Neuronal stem cell (in vitro differentiated cells): ENCODE measurements at places on chromosomes 6 and 20.

- no peak for DNase-seq
These were observed 189.1 kb upstream of the EYS start for GRCh38 chr6:65896140-65896539.

- no peak for DNase-seq
These were observed 22.9 kb downstream of the HTR1B start for GRCh38 chr6:77440206-77440976.

DNA sequence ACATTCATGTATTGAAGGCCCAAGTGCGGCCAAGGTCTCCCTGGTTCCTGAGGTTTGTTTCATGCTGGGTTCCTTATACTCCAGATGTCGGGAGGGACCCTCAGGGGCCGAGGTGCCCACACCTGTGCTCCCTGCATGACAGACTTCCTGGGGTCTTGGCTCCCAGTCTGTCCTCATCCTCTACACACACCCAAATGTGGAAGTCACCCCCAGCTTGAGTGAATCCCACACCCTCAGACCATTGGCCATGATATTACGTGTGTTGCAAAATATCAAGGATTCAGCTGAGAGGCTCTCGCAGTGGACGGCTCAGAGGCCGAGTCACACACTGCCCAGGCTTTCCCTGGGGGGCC lies 82.2 kb upstream of the DUSP22 start:
- no peak for DNase-seq

DNA sequence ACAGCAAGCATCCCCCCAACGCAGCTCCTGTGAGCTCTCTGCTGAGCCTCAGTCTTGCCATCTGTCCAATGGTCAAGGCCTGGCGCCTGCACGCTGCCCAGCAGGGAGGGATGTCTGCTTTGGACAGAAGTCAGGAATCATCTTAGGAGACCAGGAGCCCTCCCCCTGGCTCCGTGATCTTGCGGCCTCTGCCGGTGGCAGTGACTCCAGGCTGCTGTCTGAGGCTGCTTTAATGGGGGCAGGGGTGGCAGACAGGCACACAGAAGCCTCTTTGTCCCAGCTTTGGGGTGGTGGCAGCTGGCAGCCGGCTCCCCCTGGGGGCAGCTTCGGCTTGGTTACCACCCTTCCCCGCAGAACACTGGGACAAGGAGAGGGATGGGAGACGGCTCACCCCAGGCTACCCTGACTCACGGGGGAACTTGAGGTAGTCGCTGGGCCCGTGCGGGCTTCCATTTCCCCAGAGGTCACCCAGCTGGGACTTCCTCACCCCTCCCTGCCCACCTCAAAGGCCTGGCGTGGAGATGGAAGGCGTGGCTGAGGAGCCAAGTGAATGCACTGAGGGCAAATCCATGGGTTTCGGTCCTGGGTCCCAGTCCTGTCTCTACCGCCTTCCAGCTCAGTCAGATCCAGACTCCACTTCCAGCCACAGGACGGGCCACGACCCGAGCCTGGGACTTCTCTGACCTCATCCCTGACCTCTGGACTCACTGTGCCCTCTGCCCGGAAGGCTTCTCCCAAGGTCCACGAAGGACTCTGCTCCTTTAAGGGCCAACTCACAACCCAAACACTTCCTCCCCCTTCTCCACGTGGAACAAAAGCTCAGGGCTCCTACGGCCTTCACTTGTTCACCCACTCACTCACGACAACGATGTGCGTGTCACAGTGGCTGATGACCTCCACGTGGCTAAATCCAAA lies 14.8 kb downstream of the PEDS1 start:
- DNase-seq, result no peak

GRCh38 chr20:328027-328974 lies 2.9 kb downstream of the SOX12 start:
- no peak for DNase-seq

DNA sequence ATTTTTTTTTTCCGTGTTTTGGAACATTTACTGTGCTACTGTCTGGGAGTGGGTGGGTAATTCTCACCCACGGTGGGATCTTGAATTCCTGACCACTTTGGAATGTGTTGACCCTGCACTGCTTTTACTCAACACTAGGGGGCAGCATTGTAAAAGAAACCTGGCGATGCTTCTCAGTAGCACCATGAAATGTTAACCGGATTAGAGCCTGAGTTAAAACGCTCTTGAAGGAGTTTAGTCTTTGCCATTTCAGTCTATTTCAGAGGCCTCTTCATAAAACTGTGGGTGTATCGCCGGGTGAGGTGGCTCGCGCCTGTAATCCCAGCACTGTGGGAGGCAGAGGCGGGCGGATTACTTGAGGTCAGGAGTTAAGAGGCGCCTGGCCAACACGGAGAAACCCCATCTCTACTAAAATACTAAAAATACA lies 114.4 kb upstream of the PRND start:
- peak; percentile 74 for DNase-seq

GRCh38 chr6:153442096-153442495 lies 311.0 kb upstream of the RGS17 start:
- DNase-seq, result no peak

- DNase-seq, result no peak
These were observed 13.5 kb upstream of the CNR1 start for GRCh38 chr6:88179692-88180091.

- no peak for DNase-seq
These were observed 298.1 kb upstream of the TCF21 start for GRCh38 chr6:133590814-133591213.

DNA sequence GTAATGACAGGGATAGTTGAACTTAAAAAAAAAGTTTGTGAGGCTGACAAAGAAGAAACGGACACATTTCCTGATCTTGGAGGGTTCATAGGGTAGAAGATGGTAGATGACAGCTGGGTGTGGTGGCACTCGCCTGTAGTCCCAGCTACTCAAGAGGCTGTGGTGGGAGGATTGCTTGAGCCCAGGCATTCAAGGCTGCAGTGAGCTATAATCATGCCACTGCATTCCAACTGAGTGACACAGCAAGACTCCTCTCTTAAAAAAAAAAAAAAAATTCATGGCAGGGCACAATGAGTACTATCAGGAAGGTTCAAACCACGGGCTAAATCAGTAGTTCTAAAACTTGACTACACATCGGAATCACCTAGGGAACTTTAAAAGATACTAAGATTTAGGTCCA lies 2.0 kb upstream of the MICA start:
- DNase-seq, result no peak

- DNase-seq, result peak; percentile 21
These were observed 42.4 kb upstream of the PLCB1 start for GRCh38 chr20:8089668-8090067.

DNA sequence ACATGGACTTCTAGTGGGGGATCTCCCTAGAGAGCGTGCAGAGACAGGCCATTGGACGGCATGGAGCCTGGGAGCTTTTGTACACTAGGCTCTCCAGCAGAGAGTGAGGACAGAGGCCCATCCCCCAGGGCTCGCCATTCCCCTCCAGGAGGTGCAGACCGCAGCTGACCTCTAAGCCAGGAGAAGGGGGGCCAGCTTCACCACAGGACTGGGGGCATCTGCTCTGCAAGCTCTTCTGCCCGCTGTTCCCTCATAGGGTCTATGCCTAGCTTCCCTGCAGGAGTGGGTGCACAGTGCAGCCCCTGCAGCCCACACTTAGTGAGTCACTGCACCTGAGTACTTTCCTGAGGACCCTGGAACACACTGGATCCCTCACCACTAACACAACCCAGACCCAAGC lies 94.4 kb downstream of the FHL5 start:
- DNase-seq, result no peak

DNA sequence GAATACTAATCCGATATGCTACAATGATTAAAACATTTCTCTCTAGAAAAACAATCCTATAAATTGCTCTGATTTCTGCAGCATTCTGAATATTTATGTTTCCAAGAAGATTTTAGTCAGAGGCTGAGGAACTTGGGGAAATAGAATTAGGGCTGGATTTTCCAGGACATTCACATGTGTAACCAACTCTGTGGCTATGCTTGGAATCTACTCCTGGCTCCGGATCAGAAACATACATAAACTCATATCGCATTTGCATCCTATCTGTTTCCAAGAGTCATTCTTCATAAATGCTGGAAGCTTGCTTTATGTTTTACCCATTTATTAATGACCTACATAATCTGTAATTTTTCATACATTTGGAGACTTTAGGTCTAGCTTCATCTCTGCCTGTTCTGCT lies 459.9 kb upstream of the MARCKS start:
- no peak for DNase-seq

GRCh38 chr6:28747083-28747630 lies 176.6 kb downstream of the TRIM27 start:
- DNase-seq, result no peak

DNA sequence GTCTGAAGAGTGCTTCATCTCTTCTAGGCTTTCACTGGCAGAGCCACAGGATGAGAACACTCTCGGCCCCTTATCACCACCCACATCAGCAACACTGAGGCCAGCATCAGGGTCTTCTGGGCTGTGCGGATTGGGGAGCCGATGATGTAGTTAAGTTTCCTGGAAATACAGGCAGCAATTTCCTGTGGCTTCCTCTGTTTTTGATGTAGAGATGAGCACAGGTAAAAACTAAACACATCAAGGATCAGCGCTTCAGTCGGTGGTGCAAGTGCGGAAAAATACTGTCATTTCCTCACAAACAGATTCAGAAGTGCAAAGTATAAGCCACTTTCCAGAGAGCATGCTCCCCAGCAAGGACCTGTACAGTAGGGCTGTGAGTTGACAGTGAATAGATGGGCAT lies 62.6 kb downstream of the BACH2 start:
- DNase-seq, result no peak

DNA sequence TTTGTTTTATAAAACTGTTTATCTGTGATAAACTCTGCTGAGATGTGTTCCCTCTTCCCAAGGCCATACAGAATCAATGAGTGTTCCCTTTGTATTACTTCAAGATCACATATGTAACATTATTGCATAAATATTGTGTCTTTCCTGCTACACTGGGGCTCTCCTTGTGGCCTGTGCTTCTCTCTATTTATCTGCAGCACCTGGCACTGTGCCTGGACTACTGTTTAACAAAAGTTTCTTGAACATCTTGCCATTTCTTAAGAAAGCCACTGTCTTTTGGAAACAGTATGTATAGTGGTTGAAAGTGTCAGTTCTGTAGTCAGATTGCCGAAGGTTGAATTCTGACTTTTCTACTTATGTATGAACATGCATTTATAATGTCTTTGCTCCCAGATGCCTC lies 169.0 kb upstream of the SCGN start:
- DNase-seq, result no peak

- DNase-seq, result no peak
These were observed 105.6 kb downstream of the PREX1 start for GRCh38 chr20:48722002-48722731.

GRCh38 chr6:111823831-111824607 lies 49.2 kb downstream of the FYN start:
- no peak for DNase-seq

DNA sequence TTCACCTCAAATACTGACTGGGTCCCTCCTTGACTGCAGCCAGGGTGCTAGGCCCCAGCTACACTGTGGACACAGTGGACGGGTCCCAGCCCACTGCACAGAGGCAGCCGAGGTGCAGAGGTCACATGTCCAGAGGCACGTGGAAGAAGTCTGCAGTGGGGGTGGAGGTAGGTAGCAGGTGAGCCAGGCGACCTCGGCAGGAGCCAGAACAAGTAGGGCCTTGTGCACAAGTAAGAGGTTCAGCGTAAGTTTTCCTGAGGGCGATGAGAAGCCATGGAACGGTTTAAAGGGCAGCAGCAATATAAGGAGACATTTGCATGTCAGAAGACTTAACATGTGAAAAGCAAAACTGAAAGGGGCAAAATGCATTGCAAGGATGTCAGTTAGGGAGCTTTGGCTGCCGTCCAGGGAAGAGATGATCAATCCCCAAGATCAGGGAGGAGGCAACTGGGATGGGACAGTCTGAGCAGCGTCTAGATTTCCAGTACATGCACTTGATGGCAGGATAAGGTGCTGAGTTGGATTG lies 49.7 kb upstream of the SNX9 start:
- no peak for DNase-seq

GRCh38 chr6:159045801-159046200 lies 1.0 kb upstream of the TAGAP start:
- no peak for DNase-seq

GRCh38 chr6:37011656-37012378 lies 6.4 kb downstream of the FGD2 start:
- no peak for DNase-seq

- DNase-seq, result no peak
These were observed 67.3 kb upstream of the TSHZ2 start for GRCh38 chr20:52904837-52905236.

DNA sequence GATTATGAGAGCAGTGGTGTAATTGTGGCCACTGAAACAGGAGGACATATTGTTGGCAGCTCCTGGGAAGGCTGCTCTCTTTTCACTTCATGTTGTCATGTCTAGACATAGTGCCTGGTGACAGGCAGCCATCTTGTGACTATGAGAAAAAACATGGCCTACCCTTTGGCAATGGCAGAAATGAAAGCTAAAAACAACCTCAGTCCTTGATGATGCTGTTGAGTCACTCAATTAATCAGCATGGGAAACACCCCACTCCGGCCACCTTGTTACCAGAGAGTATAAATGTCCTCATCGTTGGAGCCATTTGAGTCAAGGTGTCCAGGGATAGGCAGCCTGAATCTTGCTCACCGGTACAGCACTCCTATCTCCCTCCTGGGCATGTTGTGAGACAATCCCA lies 31.2 kb upstream of the HMGA1 start:
- DNase-seq, result no peak

- DNase-seq, result no peak
These were observed 159.2 kb upstream of the ARID1B start for GRCh38 chr6:156617941-156618340.

GRCh38 chr6:166921570-166921969 lies 34.8 kb downstream of the RNASET2 start:
- DNase-seq, result peak; percentile 9

GRCh38 chr6:158561321-158561884 lies 1.5 kb downstream of the TMEM181 start:
- no peak for DNase-seq

DNA sequence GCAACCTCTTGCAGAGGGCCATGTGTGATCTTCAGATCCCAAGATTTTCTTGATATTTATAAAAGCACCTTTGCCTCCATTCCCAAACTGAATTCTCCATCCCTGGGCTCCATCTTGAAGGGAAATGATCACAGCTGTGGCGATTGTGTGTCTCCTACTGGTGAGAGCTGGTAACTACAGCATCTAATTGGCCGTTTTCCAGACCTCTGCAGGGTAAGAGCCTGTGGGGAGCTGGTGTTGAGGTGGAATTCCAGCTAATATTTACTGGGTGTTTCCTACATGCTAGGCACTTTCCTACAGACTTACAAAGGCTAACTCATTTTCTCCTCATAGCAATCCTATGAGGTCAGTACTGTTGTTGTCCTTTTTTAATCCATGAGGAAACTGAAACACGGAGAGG lies 59.2 kb upstream of the FNDC1 start:
- peak; percentile 51 for DNase-seq

DNA sequence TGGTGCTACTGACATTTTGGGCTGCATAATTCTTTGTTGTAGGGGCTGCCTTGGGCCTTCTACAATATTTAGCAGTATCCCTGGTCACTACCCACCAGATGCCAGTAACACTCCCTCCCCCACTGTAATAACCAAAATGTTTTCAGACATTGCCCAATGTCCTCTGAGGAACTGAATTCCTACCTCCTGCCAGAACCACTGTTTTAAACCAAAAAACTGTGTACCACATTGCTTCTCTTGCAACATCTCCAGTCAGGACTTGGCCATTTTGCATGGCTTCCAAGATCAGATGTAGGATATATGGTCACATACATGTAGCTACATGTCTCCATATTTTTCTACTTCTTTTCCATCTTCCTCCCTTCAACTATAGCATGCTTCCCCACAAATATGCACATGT lies 97.4 kb upstream of the IFNGR1 start:
- no peak for DNase-seq
